A549 treated with CpdA at 1 μM for 4 hours (cell line): ENCODE measurements at places on chromosomes 2 and 18. TPM values are rescaled to one million over a fixed set of nuclear protein-coding genes. Genes with fewer than 3 reads are reported as not detected.

LOXHD1 gene
- not detected in 5 replicates for total RNA-seq

TWIST2 gene
- 9.3 to 22.2 TPM (median 18.6 TPM) in 5 replicates for total RNA-seq

PGAP1 gene
- total RNA-seq: 2.0 to 3.1 TPM (median 2.3 TPM) in 5 replicates

CHRNG gene
- total RNA-seq: not detected in 5 replicates

CIAO1 gene
- 79.3 to 95.8 TPM (median 91.0 TPM) in 5 replicates for total RNA-seq

SPIRE1 gene
- 11.5 to 20.6 TPM (median 15.4 TPM) in 5 replicates for total RNA-seq
